Activated T-helper 1 cell treated with anti-CD3 and anti-CD28 coated beads, Interleukin-2, amount 50 U/mL, for 16 hours (primary cell): ENCODE measurements at places on chromosomes 2 and 18.

DNA sequence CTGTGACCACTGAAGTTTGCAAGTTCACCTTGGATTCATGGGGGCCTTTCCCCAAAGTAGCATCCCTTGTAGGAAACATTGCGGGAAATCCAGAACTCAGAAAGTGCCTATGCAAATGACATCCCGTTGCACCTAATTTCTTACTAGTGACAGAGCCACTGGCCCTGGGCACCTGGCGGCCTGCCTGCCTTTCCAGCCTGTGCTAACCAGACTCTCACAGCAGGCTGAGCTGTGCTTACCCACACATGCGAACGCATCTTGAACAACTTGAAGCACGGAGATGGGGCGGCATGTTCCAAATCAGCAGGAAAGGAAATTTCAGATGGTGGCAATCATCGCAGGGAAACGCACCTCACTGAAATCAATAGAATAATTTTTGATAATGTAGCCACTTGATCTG, 405.8 kb downstream of the TMEM182 start:
- DNase-seq, result no peak

DNA sequence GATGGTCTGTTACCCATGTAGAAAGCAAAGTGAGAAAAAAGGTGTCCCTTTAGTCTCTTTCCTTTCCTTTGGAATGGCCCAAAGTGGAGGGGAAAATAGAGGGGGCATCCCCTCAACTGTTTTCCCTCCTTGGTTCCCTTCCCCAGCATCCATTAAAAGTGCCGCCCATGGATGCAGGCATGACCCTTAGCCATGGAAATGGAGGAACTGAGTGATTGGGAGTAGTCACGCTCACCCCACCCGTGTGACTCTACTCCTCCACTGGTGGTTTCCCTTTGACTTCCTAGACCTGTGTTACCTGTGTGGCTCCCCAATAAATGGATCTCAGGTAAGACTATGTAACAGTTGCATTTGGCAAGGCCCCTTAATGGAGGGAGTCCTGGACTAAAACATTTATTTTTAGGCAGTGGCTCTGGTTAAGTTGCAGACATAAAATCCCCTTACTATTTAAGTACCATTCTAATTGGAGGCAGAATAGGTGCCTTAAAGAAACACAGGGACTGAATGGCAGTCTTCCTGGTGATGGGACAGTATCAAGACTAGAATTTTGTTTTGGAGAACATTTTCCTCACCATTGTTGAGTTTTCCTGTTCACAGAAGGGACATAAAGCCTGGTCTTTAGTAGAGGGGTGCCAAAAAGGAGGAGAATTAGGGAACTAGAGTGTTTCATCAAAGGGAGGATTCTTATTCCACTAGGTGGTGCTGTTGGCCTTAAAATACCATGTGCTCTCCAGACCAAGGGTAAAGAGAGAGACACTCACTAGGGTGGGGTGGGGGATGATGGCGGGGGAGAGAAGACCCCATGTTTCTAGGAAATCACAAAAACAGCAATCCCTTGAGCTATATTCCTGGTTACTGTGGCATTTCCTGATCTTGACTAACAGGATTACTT, 25.7 kb upstream of the PLA2R1 start:
- no peak for DNase-seq

DNA sequence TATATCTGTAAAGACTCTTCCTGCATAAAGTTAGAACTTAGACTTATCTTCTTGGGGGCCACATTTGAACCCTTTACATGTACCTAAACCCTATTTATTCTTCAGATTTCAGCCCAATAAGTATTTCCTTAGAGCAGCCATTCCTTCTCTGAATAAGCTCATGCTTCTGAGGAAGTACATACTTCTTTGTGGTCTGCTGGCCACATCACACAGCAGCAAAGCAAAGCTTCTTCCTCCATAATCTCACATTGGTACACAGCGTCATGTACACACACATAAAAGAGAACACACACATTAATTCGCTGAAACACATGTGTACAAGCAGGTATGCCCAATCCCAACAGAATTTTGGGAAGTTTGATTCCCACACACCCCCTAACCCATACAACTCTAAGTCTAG, 331.0 kb downstream of the CDH2 start:
- DNase-seq, result no peak

DNA sequence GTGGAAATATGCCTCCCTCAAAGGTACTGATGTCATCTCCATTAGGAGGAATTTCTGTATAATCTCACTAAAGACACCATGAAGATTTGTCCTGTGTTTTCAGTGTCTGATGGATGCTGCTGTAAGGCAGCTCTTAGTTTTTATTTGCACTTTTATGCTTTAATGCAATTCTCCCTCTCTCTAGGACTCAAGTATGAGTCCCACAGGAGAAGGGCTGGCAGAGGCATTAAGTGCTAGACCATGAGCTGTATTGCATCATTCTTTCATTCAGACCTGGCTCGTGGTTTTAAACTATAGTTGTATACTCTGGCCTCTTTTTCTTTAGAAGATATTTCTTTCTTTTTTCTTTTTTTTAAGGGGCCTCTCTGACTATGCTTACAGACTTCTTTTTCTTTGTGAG, 805.6 kb downstream of the DPP10 start:
- no peak for DNase-seq

DNA sequence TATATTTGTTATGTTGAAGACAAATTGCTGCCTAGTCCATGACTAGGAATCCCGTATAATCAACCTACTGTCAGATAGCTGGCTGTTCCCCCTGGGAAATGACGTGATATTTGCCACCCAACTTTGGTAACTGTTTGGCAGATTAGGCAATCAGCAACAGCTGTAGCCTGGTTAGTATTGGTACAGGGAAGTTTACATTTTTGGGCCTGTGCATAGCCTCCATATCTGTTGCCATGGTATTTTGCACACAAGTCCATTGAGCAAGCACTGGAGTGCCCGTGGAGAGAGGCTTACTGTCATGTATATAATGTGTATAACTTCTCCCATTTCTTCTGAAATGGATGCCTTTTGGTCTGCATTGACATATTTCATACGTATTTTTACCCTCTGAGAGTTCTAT, 27.7 kb downstream of the BIRC6 start:
- DNase-seq, result no peak

DNA sequence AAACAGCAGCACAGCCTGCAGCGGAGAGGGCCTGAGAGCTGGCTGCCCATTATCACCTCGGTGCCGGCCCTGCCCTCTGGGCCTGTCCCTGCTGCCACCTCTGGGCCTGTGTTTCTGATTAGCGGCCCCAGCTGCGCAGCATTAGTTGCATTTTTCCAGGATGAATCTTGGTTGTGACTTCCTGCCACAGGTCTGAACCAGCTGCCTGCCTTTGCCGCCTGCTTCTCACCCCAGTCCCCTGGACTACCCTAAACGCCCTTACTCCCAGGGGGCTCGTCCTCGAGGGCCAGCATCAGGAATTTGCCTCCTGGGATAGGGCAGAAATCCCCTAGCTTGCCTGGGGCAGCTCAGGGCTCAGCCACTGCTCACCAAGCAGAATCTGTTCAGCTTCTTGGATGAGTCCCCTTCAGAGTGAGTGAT, 342.8 kb downstream of the DYSF start:
- no peak for DNase-seq

- no peak for DNase-seq
These were observed 52.4 kb downstream of the ASAP2 start for GRCh38 chr2:9258953-9259399.

- DNase-seq, result no peak
These were observed 18.8 kb downstream of the KCNIP3 start for GRCh38 chr2:95315801-95316411.

DNA sequence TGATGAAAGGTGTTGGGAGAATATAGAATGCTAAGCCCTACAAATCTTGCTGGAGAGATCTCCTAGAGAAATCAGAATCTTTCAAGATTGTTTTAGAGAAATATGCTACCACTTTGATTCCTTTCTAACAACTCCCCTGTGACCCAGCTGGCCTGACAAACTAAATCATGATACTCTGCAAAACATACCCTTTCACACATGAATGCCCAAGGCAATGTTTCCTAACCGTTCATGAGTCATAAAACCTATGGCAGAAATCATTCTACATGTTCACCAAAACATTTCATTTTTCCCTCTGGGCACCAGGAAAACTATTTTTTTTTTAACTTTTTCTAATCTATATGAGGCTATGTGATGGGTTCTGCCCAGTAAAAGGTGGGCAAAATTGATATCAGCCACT, 77.8 kb upstream of the SETBP1 start:
- no peak for DNase-seq

DNA sequence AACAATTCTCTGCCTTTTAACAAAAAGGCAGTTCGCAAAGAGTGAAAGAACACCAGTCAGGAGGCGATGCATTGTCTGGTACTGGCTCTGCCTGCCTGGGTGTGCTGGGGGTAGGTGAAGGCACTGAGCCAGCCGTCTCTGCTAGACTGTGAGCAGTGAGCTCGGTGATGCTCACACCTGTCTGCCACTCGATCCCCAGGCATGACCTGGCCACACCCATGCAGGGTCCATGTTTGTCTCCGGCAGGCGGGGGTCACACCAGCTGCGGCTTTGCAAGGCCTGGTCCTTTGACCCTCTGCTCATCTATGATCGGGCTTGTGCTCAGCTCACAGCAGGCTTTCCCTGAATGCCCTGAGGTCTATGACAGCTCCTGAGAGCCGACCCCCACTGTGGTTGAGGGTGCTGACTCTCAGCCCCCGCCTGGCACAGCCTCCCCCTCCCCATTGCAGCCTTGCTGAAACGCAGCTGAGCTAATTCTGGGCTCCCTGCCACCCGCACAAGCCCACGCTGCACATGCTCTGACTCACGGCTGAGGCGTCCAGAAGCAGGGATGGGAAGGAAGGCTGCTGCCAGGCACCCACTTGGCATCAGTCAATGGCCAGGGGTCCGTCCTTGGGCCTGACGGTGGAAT, 23.7 kb downstream of the CRACDL start:
- DNase-seq, result no peak
